ENCODE measurements at places on chromosomes 11 and 22.

GRCh38 chr11:134987223-134987768, 575.3 kb upstream of the B3GAT1 start:
- DNase-seq, result no peak

DNA sequence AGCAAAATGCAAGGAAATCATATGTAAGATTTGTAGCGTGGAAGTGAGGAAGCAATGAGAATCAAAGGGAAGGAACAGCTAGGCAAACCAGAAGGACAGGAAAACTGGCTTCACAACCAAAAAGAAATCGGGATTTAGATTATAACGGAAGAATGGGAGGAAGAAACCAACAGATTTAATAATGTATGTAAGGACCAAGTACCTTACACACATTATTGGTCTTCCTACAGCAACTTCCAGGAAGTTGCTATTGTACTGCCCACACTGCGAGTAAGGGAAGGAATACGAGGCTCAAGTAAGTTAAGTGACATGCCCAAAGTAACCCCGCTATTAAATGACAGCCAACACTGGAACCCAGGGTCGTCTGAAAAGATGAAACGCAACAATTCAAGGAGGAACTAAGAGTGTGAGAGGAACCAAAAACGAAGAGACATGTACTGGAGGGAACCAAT, 473 bp downstream of the TXN2 start:
- DNase-seq, result no peak

GRCh38 chr22:33726294-33726734, 194.0 kb downstream of the LARGE1 start:
- no peak for DNase-seq

DNA sequence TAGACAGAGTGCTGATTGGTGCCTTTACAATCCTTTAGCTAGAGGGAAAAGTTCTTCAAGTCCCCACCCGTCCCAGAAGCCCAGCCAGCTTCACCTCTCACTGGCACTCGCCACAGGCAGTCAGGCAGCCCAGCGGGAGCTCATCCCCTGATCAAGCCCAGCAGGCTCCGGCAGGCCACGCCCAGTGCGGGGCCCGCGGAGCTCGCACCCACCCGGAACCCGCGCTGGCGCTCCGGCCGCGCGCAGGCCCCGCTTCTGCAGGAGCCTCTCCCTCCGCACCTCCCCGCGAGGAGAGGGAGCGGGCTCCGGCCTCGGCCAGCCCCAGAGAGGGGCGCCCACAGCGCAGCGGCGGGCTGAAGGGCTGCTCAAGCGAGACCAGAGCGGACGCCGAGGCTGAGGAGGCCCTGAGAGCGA, 202.4 kb upstream of the PDGFD start:
- DNase-seq, result no peak

DNA sequence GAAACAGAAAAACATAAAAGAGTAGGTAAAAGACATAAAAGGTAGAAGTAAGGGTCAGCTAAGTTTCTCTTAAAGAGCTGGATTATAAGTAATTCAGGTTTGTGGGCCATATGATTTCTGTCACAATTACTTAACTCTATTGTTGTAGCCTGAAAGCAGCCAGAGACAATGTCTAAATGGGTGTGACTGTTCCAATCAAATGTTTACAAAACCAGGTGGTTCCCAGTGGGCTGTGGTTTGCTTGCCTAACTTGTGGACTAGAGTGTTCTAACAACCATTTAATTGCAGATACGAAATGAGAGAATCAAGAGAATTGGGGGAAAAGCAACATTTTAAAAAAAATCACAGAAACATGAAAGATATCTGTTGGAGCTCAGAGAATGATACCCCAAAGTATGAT, 22.6 kb downstream of the OR6M1 start:
- DNase-seq, result no peak

GRCh38 chr22:21972806-21973205, 9.8 kb downstream of the TOP3B start:
- DNase-seq, result no peak

DNA sequence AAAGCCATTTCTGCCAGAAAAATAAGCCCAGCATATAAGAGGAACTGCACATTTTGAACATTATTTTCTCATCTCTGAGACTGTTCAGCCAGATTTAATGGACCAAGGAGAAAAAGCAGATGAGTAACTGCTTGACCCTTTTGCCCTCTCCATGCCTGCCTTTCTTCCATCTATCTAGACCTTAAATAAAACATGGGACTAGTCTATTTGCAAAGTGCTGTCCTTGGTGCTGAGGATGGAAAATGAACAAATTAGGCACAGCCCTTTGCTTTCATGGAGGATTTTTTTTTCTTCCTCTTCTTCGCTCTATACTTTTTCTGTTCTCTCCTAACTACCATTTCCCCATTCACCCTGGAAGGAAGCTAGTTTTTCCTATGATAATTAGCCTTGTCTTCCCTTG, 361.3 kb downstream of the GRM5 start:
- no peak for DNase-seq

DNA sequence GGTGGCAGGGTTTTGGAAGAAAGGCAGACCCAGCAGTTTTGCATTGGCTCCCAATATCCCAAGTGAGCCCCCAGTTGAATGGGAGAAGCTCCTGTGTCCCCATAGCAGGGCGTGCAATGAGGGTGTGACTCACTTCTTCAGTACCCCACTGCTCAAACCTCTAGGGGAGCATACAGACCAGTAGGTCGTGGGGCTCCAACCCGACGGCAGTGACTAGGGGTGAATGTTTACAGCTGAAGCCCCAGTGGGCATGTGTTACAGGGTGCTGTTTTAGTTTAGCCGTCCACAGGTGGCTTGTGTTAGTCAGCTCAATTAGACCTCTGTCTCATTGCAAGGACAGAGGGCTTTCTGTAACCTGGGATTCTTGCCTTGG, 564.5 kb upstream of the CNTN5 start:
- DNase-seq, result no peak

DNA sequence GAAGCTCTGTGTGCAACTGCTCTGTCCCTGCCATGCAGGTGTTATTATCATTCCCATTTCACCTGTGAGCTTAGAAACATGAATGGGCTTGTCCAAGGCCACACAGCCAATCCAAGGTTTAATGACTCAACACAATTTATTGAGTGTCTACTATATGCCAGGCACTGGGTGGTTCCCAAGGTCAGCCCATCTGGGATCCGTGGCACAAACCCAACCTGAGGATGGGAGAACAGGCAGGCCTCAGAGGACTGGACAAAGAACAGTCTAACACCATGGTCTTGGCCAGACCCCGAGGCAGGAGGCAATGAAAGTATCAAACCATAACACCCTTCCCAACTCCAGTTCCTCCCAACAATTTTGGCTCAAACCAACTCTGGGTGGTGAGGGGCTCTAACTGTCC, 15.7 kb downstream of the SPATA19 start:
- DNase-seq, result no peak

DNA sequence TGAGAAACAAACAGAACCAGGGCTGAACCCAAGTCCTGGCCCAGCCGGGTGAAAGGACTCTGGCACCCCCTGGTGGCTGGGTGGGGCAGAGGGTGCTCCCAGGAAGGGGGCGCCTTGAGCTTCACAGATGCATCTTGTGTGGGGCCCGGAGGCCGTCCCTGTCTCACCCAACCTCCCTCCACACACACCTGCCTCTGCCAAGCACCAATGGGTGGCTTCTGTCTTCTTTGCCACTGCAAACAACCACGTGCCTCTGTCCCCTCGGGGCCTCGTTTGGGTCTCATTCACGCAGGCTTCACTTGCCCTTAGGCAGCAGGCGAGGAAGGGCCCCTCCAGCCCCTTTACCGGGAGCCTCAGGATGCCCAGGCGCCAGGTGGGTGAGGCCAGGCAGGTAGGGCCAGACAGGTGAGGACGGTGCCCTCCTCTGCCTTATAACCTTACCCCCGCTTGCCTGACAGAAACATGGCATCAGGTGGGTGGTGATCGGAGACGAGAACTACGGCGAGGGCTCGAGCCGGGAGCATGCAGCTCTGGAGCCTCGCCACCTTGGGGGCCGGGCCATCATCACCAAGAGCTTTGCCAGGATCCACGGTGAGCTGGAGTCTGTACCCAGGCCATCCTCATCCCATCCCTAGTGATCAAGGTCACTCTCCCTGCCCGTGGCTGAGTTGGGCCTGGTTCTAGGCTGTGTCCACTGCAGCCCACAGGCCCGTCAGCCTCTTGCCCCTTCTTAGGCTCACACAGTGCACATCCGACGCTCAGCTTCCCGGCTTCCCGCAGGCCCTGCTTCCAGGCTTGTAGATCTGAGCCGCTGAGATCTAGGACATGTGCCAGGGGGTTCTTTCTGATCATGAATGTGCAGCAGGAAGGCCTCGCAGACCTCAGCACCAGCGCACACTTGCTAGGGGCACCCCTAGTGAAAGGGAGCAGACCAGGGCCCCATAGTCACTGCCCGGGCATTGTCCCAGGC, 17.2 kb downstream of the POLR3H start:
- no peak for DNase-seq

All from brain pericyte (primary cell).